Esophagus muscularis mucosa (tissue), 4 donors: ENCODE measurements at places on chromosomes 4 and X.
A peak's percentile ranks its signal among the peaks of the same experiment; 100 is the strongest.

- no peak for DNase-seq
These were observed 1.3 kb downstream of the NFKB1 start for GRCh38 chr4:102502543-102502818.

DNA sequence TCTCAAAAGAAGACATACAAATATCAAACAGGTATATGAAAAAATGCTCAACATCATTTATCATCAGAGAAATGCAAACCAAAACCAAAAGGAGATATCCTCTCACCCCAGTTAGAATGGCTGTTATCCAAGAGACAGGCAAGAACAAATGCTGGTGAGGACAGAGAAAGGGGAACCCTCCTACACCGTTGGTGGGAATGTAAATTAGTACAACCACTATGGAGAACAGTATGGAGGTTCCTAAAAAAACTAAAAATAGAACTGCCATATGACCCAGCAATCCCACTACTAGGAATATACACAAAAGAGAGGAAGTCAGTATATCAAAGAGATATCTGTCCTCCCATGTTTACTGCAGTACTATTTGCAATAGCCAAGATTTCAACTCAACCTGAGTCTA lies 83.5 kb downstream of the CDS1 start:
- DNase-seq, result no peak

DNA sequence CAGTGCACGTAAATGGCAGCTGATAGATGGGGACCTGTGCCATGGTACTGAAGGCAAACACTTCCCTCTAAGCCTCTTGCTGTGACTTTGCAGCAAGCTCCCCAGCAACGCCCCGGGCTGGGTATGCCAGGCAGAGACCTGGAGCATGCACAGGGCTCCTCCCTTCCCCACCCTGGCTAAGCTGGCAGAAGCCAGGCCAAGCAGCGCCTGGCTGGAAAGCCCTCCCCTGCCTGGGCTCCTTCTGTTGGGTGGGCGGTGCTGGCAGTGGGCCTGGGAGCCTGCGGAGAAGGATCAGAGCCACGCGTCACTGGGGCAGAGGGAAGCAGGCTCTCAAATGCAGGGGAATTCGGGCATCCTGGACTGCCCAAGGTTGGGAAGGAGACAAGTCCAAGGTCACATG lies 3.6 kb downstream of the ATP2B3 start:
- DNase-seq, result no peak

- no peak for DNase-seq
These were observed 110.3 kb upstream of the PTPN13 start for GRCh38 chr4:86483773-86484172.

GRCh38 chr4:82043081-82043808 lies 330.5 kb downstream of the HNRNPD start:
- no peak for DNase-seq

GRCh38 chr4:185018834-185019455 lies 655 bp downstream of the HELT start:
- DNase-seq, result no peak

GRCh38 chr4:149549911-149550310 lies 265.7 kb downstream of the IQCM start:
- no peak for DNase-seq

DNA sequence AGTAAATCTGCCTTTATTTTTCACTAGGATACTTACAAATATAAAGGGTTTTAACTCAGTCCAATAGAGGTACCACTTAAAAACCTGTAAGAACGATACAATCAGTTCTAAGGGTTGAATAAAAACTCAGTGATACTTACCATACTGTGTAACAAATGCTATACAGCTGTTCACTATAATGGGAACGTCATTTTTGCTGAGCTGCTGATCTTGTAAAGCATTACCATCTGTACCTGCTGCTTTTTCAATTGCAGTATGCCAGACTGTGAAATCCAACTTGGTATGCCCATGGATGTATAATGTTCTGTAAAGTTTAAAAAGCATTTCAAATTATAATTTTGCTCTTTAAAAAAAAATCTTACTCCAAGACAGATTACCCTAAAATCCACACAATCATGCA lies 111.2 kb downstream of the ARAP2 start:
- no peak for DNase-seq

GRCh38 chr4:81796790-81797528 lies 325.3 kb upstream of the RASGEF1B start:
- no peak for DNase-seq

- no peak for DNase-seq
These were observed 12.2 kb upstream of the EXOSC9 start for GRCh38 chr4:121788896-121789295.

GRCh38 chrX:5979338-5979737 lies 249.3 kb downstream of the NLGN4X start:
- DNase-seq, result no peak

DNA sequence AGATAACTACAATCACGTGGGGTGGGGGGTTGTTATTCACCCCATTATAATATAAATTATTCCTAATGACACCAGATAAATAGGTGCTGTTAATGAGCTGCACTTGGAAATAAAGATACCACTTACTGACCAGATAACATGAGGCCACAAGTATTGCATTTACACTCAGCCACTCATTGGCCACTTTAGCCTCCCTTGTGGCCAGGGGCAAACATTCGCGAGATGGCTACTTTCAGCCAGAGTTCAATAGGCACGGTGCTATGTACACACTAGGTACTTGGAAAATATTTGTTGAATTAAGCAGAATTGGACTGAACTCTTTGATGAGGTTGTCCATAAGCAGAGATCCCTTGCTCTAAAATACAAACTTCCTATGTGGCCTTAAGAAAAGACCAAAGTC lies 713.7 kb upstream of the TENM3 start:
- no peak for DNase-seq

- DNase-seq, result no peak
These were observed 44.8 kb downstream of the RPS6KA3 start for GRCh38 chrX:20221902-20222301.

DNA sequence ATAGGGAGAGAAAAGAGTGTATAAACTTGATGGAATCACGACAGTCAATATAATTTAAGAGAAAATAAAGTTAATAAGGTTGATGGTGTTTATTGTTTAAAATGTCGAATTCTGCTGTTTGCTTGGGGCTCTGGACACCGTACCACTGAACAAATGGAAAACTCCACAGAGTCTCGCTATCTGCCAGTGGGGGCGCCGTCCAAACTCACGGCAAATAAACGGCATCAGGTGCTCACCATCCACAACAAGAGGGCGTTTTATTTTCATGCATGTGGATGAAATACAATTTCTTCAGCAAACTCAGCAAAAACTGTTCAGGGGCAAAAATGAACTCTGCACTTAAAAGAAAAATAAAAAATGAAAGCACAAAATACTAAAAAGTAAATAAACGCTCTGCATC lies 46.6 kb upstream of the FAM47C start:
- no peak for DNase-seq

GRCh38 chrX:10749113-10749512 lies 128.7 kb upstream of the MID1 start:
- no peak for DNase-seq

GRCh38 chr4:127362686-127363085 lies 270.1 kb upstream of the INTU start:
- no peak for DNase-seq

DNA sequence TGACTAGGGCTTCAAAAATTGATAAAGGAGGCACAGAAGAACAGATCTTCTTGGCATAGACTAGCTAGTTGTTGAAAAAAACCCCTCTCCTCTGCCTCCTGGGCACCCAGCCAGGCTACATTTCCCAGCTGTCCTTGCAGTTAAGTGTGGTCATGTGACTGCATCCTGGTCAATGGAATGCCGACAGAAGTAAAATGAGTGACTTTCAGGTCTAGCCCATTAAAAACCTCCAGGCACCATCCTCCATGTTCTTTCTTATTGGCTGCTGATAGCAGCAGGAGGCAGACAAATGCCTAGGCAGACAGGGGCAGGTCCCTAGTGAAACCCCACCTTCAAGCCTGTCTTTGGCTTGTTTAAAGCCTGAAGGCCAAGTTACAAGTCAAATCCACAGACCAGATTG lies 35.3 kb downstream of the ATXN3L start:
- DNase-seq, result no peak

GRCh38 chrX:132488180-132488705 lies 595 bp downstream of the MBNL3 start:
- DNase-seq, result no peak

GRCh38 chrX:13305108-13305507 lies 14.7 kb downstream of the ATXN3L start:
- DNase-seq, result no peak

GRCh38 chr4:104879367-104879766 lies 267.3 kb upstream of the TET2 start:
- DNase-seq, result no peak

- DNase-seq, result no peak
These were observed 54.8 kb upstream of the MAPK10 start for GRCh38 chr4:86414686-86415085.

- DNase-seq, result no peak
These were observed 78.7 kb downstream of the SUPT20HL2 start for GRCh38 chrX:24235084-24235710.

GRCh38 chrX:132063862-132064261 lies 40.8 kb downstream of the STK26 start:
- no peak for DNase-seq

GRCh38 chr4:53365121-53365485 lies 758 bp downstream of the SCFD2 start:
- DNase-seq, result no peak

- DNase-seq, result no peak
These were observed 84.0 kb upstream of the IGFBP7 start for GRCh38 chr4:57194068-57194611.

DNA sequence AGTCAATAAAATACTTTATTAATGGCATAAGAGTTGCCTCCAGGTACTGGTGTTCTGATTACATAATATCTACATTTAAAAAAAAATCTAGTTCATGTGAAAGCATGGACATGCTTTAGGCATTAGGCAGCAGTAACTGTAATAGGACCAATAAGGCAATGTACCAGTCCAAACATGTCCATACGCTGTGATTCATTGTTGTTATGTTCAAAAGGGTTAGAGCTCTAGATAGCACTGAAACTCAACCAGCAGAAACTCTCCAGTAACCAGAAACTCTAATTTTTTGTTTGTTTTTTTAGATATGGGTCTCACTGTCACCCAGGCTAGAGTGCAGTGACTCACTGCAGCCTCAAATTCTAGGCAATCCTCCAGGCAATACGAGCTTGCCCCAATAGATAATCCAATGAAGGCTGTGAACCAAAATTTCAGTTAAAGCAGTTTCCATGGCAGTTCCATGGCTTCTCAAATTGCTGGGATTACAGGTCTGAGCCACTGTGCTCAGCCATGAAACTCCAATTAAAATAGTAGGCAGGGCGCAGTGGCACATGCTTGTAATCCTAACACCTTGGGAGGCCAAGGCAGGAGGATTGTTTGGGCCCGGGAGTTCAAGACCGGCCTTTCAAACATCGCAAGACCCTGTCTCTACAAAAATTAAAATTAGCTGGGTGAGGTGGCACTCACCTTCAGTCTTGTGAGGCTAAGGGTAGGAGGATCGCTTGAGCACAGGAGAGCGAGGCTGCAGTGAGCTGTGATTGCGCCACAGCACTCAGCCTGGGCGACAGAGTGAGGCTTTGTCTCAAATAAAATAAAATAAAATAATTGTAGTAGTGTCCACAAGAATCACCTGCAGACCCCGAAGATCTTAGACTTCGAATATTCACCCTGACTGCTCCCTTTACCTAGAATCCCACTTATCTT lies 36.3 kb downstream of the MGARP start:
- DNase-seq, result no peak

GRCh38 chr4:187270154-187270553 lies 546.5 kb upstream of the FAT1 start:
- DNase-seq, result no peak

- no peak for DNase-seq
These were observed 84.2 kb downstream of the HPRT1 start for GRCh38 chrX:134544135-134544512.

- no peak for DNase-seq
These were observed 36.9 kb upstream of the PRSS12 start for GRCh38 chr4:118389721-118390120.

GRCh38 chr4:99723612-99724011 lies 66.0 kb upstream of the C4orf54 start:
- no peak for DNase-seq

DNA sequence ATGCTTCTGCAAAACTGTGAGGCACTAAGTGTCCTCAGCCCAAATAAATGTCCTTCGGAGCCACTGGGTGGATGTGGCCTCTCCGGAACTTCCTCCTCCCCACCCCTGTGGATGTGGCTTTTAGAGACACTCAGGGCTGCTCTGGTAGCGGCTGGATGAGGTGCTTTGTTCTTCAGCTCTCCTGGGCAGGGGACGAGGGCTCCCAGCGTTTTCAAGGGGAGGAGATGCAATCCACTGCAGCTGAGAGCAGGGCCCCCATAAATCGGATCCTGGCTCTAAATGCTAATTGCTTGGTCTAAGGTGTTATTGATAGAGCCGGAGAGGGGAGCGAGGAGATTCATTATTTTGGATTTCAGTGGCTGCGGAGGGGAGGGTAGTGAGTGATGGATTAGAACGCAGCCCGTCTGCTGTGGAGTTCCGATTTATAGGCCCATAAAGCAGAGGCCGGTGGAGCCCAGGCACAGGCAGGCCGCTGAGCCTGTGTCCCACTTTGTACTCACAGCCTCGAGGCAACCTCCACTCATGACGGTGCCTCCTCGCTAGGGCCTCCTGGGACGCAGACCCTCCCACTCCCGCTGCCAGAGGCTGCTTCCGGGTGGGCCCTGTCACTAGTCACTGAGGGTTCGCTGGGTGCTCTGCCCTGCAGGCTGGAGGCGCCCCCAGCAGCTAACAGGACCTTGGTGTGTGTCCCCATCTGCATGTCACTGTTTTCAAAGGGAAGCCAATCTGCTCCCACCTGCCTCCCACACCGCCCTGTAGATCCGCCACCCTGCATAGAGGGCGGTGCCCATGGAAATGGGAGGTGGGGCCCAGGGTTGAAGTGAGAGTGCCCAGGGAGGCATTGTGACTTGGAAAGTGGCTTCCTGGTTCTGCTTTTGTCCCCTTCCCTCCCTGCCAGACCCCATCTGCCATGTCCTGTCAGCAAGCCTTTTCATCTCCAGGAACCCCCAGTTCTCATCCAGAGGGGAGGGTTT lies 135.4 kb upstream of the PSAPL1 start:
- no peak for DNase-seq

DNA sequence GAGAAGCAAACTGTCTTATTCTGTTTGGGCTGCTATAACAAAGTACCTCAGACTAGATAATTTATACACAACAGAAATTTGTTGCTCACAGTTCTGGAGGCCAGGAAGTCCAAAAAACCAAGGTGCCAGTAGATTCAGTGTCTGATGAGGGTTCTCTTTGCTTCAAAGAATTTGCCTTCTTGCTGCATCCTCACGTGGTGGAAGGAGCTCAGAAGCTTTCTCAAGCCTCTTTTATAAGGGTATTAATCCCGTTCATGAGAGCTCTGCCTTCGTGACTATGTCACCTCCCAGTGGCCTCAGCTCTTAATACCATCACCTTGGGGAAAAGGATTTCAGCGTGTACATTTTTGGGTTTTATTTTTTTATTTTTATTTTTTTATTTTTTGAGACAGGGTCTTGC lies 20.1 kb downstream of the CA5B start:
- no peak for DNase-seq

GRCh38 chrX:12366440-12366839 lies 228.2 kb downstream of the FRMPD4 start:
- no peak for DNase-seq

DNA sequence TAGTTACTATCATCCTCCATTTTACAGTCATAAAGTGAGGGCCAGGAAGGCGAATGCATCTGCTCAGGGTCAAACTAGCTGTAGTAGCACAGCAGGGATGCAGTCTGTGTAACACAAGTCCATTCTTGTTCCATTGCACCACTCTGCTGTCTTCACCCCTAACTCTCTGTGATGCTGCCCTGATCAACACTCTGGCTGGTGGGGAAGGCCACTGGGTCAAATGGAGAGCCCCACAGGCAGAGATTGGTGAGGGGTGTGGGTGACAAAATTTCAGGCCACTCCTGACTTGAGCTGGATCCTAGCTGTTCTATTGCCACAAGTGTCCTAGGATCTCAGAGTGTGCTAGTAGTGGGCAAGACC lies 136.5 kb downstream of the PJA1 start:
- DNase-seq, result peak; percentile 14
